ENCODE measurements at places on chromosomes 7 and 10.

DNA sequence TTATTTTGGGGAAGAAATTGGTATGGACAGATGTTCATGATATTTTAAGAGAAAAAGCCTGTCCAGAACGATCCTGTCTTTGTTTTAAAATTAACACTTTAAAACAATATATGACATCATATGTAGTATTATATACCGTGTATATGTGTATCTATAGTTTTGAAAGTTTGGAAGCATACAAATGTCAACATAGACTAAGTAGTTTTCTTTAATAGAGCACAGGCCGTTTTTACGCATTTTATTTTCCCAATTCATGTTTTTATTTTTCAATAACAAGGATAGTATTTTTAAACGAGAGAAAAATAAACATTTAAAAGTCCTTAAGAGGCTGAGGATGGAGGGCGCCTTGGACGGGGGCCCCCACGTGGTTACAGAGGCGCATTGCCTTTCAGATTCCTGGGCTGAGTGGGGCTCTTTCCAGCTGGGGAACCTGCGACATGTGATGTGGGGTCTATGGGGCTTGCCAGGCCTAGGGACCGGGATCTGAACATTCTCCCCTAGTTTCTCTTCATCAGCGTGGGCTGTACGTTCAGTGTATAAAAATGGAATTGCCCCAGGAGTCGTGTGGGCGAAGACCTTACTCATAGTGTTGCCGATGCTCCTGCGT is 127.8 kb upstream of the ZNF746 start:
- DNase-seq: no peak

DNA sequence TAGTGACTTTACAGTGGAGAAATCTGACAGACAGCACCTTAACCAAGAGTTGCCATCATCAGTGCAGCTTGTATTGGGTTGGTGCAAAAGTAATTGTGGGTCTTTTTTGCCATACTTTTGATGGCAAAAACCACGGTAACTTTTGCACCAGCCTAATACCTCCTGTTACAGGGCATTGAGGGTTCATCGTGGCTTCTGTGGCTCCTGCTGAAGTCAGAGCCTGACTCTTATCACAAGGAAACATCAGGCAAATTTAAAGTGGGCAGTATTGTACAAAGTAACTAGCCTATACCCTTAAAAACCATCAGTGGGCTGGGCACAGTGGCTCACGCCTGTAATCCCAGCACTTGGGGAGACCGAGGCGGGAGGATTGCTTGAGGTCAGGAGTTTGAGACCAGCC is 117.4 kb downstream of the HECW1 start:
- DNase-seq: no peak

DNA sequence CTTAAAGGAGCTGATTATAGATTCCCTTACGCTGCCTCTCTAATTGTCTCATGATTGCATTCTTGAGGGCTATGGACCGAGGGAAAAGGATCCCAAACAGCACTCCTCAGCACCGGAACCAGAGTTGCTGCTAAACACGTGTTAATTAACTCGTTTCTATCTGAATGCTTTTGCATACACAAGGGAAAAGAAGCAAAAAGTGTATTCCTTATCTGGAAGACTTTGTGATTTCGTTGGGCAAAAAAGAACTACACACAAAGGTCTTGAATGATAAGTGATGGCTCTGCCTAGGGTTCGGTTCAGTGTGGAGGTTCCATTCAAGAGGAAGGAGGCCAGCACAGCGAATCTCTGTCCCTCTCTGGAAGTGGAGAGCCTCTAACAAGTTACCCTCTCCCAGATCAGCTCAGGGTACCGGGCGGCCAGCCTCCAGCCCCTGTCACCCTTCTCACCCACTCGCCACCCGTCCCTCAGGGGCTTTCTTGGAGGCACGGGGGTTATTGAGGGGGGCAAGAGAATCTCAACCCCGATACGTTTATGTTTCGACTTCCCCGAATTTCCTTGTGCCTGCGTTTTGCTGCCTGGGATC is 515 bp upstream of the SLC4A2 start:
- no peak for DNase-seq

GRCh38 chr7:103958284-103958818 is 31.1 kb downstream of the RELN start:
- DNase-seq: no peak

GRCh38 chr10:103745341-103746247 is 109.8 kb downstream of the SH3PXD2A start:
- no peak for DNase-seq

- no peak for DNase-seq
These were observed 15.6 kb upstream of the RFC2 start for GRCh38 chr7:74269757-74270277.

- no peak for DNase-seq
These were observed 174.8 kb downstream of the PTEN start for GRCh38 chr10:88038268-88038667.

GRCh38 chr7:100191775-100192174 is 14.1 kb downstream of the STAG3 start:
- DNase-seq: no peak

- DNase-seq: no peak
These were observed 9.2 kb upstream of the ODAD2 start for GRCh38 chr10:28008054-28008453.

All from stimulated activated CD8-positive, alpha-beta memory T cell treated with anti-CD3 and anti-CD28 coated beads, Interleukin-4, amount 100 ng/mL, for 1 hour (primary cell).